ENCODE measurements at places on chromosomes 6 and 20.

- DNase-seq = no peak
These were observed 48.0 kb upstream of the KIF13A start for GRCh38 chr6:18035330-18035854.

- DNase-seq = no peak
These were observed 9.2 kb upstream of the DEFB113 start for GRCh38 chr6:49978332-49979226.

DNA sequence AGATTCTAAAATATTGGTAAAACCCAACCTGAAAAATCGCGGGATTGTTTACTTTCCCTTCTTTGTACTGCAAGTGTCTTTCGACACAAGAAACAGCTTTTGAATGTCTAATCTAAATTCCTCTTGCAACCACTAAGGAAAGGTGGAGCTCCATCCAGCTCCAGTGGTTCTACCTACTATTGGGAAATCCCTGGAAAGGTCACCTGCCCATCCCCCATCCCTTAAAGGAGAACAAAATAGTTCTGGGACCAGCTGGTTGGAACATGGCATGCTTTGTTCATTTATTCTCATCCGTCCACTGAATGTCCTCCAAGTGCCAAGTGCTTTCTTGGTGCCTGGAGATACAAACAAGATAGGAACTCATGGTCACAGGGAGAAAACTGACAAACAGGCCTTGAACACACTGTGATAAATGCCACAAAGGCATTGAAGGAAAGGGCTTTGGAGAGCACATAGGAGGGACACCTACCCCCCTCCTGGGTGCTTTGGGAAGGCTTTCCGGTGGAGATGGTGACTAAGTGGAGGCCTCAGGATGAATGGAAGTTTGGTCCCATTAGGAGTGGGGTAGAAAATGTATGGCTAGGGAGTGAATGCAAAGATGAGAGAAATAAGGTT, 2.3 kb upstream of the CITED2 start:
- no peak for DNase-seq

GRCh38 chr20:5191829-5192569, 65.2 kb downstream of the CDS2 start:
- peak; percentile 32 for DNase-seq

DNA sequence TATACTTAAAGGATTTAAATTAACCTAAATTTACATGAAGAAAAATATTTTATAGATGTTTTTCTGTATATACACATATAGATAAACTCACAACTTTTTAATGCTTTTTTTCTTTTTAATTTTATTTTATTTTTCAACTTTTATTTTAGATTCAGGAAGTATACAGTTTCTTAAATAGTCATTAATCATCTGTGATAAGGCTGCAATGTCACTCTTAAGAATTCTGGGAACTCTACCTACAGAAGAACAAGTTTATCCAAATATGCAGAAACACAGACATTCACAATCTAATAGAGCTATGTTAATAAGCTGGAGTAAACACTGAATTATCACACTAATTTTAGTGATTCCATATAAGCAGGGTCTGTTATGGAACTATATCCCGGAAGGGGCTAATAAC, 181.2 kb downstream of the TASP1 start:
- DNase-seq = no peak

- no peak for DNase-seq
These were observed 10.4 kb downstream of the PXT1 start for GRCh38 chr6:36432151-36432671.

- DNase-seq = no peak
These were observed 363.3 kb downstream of the KIF16B start for GRCh38 chr20:16209951-16210361.

GRCh38 chr20:25644814-25645213, 21.0 kb upstream of the NANP start:
- no peak for DNase-seq

DNA sequence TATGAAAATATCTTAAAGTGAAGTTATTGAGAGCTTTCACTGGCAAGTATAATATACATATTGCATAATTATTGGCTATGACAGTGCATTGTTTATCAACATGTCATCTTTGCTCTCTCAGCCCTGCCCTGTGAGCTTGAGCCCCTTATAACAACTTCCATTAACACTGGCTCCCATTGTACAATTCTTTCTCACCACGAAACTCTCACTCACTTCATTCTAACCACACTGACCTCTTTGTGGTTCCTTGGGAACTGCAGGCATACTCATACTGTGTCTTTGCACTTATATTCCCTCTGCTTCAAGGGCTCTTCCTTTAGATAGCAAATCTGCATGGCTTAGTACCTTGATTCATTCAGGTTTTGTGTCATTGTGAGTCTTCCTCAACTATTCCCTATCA, 411.8 kb downstream of the CDKAL1 start:
- no peak for DNase-seq

GRCh38 chr6:133393891-133394290, 152.7 kb downstream of the EYA4 start:
- DNase-seq = no peak

- DNase-seq = no peak
These were observed 4.4 kb downstream of the OSER1 start for GRCh38 chr20:44206132-44206531.

DNA sequence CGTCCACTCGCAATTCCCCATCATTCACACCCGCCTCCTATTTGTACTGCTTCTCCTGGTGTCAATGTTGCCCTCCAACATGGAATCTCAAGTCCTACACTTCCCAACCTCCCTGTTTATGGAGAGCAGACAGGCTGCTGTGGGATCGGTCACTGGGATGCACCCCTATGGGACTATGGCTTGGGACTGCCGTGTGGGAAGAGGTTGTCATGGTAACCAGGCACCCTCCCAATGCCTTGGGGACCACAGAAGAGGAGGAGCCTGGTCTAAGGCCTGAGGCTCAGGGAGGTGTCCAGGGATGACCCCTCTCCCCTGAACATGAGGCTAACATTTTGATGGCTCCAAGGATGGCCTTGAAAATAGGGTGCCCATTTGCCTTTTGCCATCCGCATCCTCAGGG, 116.6 kb upstream of the CST7 start:
- no peak for DNase-seq

- DNase-seq = no peak
These were observed 151.2 kb downstream of the RFX6 start for GRCh38 chr6:117028256-117028655.

DNA sequence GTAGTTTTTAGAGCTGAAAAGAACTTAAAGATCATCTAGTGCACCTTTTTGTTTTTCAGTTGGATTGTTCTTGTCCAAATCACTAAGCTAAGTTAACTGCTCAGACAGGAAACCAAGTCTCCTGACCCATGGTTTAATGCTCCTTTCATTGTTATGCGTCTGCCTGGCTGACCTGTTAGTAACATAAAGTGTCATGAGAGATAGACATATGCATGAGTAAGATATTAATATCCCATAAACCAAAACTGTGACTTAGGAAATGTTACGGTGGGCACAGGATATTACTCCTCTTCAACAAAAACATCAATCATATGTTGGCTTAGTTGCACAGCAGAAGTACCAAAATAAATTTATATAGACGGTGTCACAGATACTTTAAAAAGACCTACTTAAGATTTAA, 84.0 kb downstream of the ESR1 start:
- no peak for DNase-seq

DNA sequence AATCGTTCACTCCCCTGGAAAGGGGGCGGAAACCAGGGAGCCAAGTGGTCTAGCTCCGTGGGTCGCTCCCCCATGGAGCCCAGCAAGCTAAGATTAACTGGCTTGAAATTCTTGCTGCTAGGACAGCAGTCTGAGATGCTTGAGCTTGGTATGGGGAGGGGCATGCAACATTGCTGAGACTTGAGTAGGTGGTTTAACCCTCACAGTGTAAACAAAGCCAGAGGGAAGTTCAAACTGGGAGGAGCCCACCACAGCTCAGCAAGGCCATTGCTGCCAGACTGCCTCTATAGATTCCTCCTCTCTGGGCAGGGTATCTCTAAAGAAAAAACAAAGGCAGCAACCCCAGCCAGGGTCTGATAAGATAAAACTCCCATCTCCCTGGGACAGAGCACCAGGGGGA, 43.2 kb downstream of the COL21A1 start:
- DNase-seq = no peak

GRCh38 chr20:22836211-22836610, 198.9 kb upstream of the SSTR4 start:
- DNase-seq = no peak

- no peak for DNase-seq
These were observed 222.6 kb downstream of the BCAS1 start for GRCh38 chr20:53847837-53848170.

GRCh38 chr6:36875250-36875633, 639 bp upstream of the PPIL1 start:
- DNase-seq = no peak

- DNase-seq = no peak
These were observed 223.1 kb upstream of the SLC35B3 start for GRCh38 chr6:8658416-8658815.

- DNase-seq = no peak
These were observed 106.1 kb upstream of the PTPRT start for GRCh38 chr20:43295781-43296180.

DNA sequence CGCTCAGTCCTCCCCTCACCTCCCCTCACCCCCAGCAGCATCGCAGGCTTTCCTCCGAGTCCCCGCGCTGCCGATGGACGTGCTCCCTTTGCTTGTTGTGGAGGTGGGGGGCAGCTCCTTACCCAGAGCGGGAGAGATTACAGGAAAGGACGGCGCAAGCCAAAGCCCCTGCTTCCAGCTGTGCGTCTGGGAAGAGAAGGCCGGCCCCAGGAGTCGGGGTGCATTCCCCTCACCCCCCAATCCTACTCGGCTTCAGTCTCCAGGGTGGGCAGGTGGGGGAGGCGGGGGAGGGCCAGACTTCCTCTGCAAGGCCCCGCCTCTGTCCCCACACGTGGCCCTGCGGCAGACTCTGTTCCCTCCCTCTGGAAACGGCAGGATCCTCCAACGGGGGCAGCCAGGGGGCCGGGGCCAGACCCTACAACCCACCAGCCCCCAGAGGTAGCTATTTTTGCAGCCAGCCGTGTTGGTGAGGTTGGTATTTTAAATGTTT, 43.6 kb downstream of the NTSR1 start:
- DNase-seq = no peak

DNA sequence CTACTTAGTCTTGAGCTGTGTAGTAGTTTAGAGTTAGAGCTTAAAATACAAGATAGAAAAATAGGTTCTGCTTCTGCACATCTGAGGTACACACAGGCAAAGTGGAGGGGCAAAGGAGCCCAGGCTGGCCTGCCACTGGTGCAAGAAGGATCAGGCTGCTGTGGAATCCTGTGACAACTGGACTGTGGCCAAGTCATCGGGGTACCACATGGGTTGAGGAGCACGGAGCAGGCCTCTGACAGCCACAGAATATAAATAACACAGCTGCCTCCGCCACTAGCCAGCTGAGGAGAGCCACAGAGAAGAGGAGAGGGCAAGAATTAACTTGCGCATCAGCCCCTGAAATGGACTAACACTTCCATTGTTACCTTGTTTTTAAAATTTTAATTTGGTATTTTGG, 206.0 kb upstream of the MARCKS start:
- DNase-seq = no peak

DNA sequence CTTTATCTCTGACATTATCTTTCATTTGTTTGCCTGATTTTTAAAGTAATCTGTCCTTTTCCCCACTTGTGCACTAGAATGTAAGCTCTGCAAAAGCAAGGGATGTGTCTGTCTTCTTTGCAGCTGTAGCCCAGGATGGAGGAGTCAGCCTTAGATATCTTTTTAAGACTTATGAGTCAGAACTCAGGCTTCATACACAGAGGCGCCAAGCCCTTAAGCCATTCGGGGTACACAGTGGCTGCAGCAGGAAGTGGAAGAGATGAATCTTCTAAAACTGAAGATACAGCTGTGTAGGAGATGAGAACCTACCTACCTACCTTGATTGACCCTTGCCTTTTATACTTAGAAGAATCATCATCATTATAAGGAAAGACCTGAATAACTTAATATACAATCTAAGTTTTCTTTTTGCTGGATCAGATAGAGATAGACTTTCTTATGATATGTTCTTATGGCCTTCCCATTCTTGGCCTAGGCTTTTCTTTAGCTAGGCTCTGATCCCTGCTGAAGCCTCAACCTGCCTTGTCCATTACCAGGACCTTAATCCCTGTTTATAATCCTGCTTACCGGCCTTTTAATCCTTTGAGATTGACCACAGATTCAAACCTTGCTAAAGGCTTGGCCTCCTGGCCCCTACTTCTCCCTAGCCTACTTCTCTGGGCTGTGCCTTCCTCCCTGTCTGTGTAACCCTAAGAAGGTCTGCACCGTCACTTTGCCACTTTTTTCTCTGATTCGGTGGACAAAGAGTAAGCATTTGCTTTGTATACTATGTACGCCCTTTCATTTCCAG, 304.5 kb downstream of the PRL start:
- DNase-seq = no peak

- DNase-seq = no peak
These were observed 159.4 kb upstream of the CITED2 start for GRCh38 chr6:139533573-139534471.

DNA sequence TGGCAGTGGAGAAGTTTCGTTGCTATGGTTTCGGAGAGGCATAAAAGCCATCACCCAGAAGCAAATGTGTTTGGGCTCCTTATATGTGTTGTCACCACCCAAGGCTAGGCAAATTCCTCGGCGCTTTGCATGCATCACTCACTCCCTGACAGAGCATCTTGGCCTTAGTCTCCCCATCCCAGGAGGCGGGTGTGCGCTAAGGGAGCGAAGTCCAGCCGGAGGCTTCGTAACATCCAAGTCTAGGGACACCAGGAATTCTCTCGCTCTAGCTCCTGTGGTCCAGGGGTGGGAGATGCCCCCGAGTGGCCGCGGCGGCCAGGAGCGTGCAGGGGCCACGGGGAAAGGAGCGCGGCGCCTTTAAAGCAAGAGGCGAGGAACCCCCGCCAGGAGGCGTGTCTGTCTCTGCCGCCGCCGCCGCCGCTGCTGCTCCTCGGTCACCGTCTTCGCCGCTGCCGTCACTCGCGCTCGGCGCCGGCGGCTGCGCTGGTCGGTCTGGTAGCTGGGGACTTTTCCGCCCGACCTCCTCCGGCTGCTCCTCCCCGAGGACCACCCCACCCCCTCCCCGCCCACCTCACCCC, at the start of gene GRIK2:
GRIK2 (plus strand) TSS at position 458 of the 578 bp plus-strand sequence.
- no peak for DNase-seq

DNA sequence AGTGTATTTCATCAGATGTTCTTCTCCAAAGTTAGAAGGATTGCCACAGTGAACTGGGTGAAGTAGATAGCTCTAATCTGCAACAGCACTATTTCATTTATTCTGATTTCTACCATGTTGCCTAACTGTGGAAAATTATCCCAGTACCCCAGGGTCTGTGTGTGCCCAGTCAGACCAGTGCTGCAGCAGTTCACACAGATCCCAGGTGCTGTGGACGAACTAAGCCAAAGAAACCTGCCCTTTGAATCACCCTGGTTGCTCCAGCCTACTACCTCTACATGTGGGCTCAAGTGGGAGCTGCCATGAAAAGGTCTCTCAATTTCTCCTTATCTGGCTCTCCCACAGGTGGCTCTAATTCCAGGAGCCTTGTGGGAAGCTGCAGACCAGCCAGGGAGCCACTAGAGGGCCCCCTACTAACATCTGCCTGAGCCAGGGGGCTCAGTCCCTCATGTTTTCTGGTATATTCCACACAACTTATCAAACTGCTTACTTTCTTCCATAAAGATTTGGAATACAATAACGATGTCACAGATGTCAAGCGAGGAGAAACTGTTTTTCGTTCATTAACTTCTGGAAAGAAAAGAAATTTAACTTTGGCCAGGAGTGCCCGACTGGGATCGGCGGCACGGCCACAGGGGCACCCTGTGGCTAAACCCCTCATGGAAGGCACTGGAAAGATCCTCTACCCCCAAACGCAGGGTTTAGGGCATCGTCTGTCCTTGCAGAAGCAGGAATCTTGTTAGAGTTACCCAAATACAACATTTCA, 31.6 kb upstream of the LY86 start:
- DNase-seq = no peak

GRCh38 chr20:19770375-19770774, 12.3 kb downstream of the RIN2 start:
- no peak for DNase-seq

GRCh38 chr6:81966968-81967367, 214.5 kb upstream of the TENT5A start:
- no peak for DNase-seq

Measured in C1 segment of cervical spinal cord (tissue), 14 donors.